ENCODE measurements at places on chromosomes 6 and 20.
A peak's percentile ranks its signal among the peaks of the same experiment; 100 is the strongest.

DNA sequence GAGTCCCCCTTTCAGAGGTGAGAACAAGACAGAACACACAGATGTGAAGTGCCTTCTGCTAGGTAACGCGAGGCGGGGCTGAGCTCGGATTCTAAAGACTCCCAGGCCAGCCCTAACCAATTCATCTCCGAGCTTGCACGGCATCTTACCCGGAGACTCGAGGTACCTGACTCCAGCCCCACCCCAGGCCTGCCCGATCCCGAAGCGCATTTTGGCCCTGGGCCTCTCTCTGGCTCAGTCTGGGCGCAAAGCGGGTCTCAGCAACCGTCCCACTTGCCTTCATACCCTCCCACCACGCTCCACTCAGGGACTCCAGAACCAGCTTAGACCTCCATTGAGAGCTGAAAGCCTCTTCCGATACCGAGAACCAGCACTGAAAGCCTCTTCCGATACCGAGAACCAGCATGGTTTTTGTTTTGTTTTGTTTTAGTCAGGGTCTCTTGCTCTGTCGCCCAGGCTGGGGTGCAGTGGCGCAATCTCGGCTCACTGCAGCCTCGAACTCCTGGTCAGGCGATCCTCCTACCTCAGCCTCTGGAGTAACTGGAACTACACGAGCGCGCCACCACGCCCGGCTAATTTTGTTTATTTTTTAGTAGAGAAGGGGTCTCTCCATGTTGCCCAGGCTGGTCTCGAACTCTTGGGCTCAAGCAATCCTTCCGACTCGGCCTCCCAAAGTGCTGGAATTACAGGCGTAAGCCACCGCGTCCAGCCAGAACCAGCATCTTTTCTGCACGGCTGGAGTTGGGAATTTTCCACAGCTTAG is 557 bp upstream of the DYNLRB1 start:
- DNase-seq: peak; percentile 60

GRCh38 chr20:25565578-25566157 is 19.7 kb downstream of the NINL start:
- no peak for DNase-seq

DNA sequence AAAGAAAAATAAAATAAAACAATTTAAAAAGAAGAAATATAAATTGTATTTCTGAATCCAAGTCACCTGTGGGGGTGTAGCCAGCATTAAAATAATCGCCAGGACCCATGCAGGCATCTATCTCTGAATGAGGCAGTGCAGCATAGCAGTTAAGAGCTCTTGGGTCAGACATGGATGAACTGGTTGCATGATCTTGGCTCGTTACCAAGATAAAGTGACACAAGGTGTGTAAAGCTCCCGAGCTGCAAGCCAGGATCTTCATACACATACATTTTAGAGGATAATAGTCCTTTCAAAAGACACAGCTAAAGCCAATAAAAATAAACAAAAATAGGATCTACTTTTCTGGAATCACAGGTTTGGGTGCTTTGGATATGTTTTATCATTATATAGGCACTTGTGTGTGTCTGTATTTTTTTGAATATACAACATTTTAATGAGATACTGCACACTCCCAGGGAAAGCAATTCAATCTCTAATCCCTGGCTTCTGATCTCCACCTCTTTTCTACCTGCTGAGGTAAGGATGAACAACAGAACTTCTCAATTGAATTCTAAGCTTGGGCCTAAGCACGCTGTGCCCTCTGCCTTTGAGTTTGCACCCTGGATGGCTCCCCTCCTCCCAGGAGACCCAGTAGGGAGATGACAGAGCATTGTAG is 8.9 kb downstream of the TRIM10 start:
- no peak for DNase-seq

GRCh38 chr6:16789329-16790038 is 28.2 kb upstream of the ATXN1 start:
- DNase-seq: no peak

DNA sequence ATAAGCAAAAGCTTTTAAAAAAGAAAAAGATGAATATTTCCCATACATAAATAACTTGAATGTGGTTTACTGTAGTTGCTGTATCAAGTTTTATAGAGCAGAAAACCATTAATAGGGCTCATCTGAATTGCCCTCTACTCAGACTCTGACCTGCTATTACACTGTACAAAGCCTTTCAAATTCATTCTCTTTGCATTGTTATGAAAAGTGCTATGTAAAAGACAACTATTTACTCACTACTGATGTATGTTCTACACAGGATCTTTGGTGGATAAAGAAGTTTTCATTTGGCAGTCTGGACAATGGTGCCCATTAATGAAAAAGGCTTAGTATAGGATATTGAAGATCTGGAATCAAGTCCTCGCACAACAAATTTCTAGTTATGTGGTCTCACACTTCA is 199.1 kb upstream of the RUNX2 start:
- DNase-seq: no peak

GRCh38 chr6:12601881-12602280 is 114.7 kb upstream of the PHACTR1 start:
- no peak for DNase-seq

DNA sequence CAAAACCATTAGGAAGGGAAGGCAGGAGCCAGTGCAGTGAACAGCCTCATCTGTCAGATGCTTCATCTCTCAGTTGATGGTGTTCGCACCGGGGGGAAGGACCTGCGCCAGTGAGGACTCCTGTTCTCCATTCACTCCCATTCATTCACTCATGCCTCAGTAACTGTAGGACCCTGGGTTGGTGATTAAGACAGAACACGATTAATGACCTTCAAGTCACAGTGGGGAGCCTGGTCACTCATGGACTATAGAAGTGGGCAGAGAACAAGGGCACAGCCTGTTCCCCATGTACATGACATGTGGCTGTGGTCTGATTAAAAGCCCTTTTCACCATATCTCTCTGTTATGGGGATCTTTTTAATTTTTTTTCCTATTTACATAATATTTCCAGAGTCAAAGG is 113.3 kb downstream of the RPS12 start:
- DNase-seq: no peak

- no peak for DNase-seq
Measured at GRCh38 chr6:8865451-8865850, 430.1 kb upstream of the SLC35B3 start.

GRCh38 chr6:12548526-12548925 is 168.0 kb upstream of the PHACTR1 start:
- no peak for DNase-seq

DNA sequence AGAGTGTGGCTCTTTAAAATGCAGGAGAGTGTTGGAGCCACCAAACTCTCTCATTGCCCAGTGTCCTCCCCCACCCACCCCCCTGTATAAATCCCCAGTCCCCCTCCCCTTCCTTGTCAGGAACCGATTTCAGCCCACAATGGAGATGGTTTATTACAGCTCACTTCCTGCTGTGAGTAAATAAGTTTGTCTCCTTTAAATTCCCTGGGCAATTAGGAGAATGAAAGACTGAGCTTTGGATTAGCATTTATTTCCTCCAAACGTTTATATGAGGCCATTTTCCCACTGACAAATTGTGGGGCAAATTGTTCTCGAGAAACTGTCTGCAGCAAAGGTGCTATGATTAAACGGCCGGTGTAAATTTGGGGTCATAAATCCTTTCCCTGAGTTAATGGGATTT is 128.8 kb downstream of the DHX35 start:
- no peak for DNase-seq

GRCh38 chr6:43393602-43394001 is 24.2 kb upstream of the ZNF318 start:
- DNase-seq: no peak

GRCh38 chr6:22062807-22063408 is 233.9 kb downstream of the PRL start:
- DNase-seq: peak; percentile 58

GRCh38 chr6:40999569-40999968 is 39.5 kb downstream of the UNC5CL start:
- DNase-seq: no peak

Data from activated T-cell treated with anti-CD3 and anti-CD28 coated beads for 48 hours (primary cell).